GM12878 (cell line): ENCODE measurements at places on chromosomes 12 and 14. TPM values are rescaled to one million over a fixed set of nuclear protein-coding genes. Genes with fewer than 3 reads are reported as not detected.

The FGF23 gene
- total RNA-seq: not detected in 2 replicates

DNA sequence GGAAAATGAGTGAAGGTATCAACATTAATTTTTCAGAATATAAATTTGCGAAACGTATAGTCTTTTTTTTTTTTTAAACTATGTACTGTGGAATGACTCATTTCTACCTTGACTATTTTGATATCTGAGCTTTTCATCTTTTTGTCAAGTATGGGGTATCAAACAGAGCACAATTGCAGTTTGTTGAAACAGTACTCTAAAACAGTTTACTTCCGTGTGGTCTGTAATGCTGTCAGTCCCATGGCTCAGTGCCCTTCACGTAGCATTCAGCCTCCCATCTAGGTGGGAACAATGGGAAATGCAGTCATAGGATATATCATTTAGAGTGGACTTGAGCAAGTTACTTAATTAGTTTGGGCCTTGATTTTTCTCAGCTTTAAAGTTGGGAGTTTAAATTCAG is 139.5 kb downstream of the ERC1 start:
- H3K4me3 ChIP-seq: no peak overlapping the region
- no peaks in the 10 kb centered on the region for H3K36me3 ChIP-seq
- no peak for DNase-seq
- H3K27ac ChIP-seq: no peak overlapping the region
- H3K27me3 ChIP-seq: no peaks in the 10 kb centered on the region
- H3K4me1 ChIP-seq: no peaks in the 10 kb centered on the region

- no peaks in the 10 kb centered on the region for H3K36me3 ChIP-seq
- H3K4me1 ChIP-seq: peaks cover 14% of the 10 kb centered on the region
- DNase-seq: no peak
- H3K4me3 ChIP-seq: no peak overlapping the region
- H3K27me3 ChIP-seq: no peaks in the 10 kb centered on the region
These were observed 47.8 kb downstream of the ADGRD1 start for GRCh38 chr12:131001493-131001892.

GRCh38 chr14:76486251-76486743 is 110.4 kb downstream of the ESRRB start:
- no peak overlapping the region for H3K27ac ChIP-seq
- H3K4me1 ChIP-seq: no peaks in the 10 kb centered on the region
- H3K27me3 ChIP-seq: no peaks in the 10 kb centered on the region
- DNase-seq: no peak
- no peaks in the 10 kb centered on the region for H3K36me3 ChIP-seq

The C3AR1 gene
- 0.10 and 0.19 TPM in 2 replicates for total RNA-seq

DNA sequence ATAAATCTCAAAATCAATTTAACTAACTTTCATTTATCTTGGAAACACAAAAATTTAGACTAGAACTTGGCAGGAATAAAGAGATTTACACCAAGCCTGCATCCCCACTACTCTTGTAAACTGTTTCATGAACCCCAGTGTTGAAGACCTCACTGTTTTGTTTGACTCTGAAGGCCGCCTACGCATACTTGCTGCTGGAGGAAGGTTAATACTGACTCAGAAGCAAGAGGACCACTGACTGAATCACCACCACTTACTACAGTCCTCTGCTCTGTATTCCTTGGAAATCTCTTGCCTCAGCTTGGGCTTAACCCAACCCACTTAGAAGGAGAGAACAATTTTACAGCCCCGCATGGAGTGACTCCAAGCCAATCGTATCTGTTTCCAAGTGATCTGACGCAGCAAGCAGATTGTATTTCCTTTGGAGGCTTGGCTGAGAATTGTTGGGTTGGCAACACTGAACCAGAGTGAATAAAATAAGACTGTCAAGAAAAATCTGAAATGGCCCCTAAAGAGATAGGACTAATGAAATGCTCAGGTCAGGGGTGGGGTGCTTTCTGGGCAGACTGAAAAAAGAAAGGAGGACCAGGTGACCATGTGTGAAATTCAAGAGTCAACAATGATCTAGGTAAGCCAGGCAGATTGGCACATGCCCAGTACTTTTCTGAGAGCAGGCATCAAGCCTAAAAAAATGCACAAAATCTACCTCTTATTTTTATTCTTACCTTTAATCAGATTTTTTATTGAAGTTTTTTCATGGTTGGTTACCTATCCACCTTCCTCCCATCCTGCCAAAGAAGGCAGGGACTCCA is 248.6 kb downstream of the ZFP36L1 start:
- H3K4me1 ChIP-seq: peaks cover 5% of the 10 kb centered on the region
- no peak overlapping the region for H3K4me3 ChIP-seq
- no peaks in the 10 kb centered on the region for H3K36me3 ChIP-seq

GRCh38 chr12:121036810-121037326 is 2.2 kb downstream of the OASL start:
- H3K4me3 ChIP-seq: no peak overlapping the region
- no peaks in the 10 kb centered on the region for H3K27me3 ChIP-seq
- H3K4me1 ChIP-seq: peaks cover 16% of the 10 kb centered on the region
- no peaks in the 10 kb centered on the region for H3K36me3 ChIP-seq
- no peak for DNase-seq

DNA sequence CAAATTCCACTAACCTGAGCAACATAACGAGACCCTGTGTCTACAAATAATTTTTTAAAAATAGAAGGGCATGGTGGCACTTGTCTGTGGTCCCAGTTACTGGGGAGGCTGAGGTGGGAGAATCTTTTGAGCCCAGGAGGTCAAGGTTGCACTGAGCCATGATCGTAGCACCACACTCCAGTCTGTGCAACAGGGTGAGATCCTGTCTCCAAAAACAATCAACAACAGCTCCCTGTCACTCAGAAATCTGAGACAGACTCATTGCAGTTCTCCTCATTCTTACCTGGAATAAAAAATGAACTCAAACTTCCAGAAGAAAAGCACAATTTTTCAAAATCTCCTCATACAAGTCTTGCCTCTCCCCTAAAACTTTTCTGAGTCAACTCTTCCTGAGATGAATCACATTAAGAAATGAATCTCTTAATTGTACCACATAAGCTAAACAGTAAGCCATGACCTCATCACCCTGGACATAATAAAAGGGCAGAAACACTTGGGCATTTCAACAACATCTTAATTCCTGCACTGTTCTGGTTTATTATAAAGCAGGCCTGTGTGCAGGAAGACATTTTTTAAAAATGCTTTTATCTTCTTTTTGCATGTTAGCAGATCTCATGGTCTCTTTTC is 214.3 kb upstream of the CDKN3 start:
- no peak overlapping the region for H3K27ac ChIP-seq
- no peaks in the 10 kb centered on the region for H3K27me3 ChIP-seq
- H3K4me1 ChIP-seq: no peaks in the 10 kb centered on the region
- no peak overlapping the region for H3K4me3 ChIP-seq

GRCh38 chr12:46214668-46215436 is 54.0 kb downstream of the SLC38A1 start:
- H3K27ac ChIP-seq: peak overlapping the region; percentile 87
- peak; percentile 78 for DNase-seq
- H3K4me1 ChIP-seq: peaks cover 78% of the 10 kb centered on the region
- peak overlapping the region; percentile 48; the same call in 1 of the 2 replicates for H3K4me3 ChIP-seq
- H3K36me3 ChIP-seq: peaks cover 15% of the 10 kb centered on the region

- H3K27ac ChIP-seq: peak overlapping the region; percentile 86
- H3K4me1 ChIP-seq: peaks cover 25% of the 10 kb centered on the region
- peak overlapping the region; percentile 20; the same call in 1 of the 2 replicates for H3K4me3 ChIP-seq
- no peaks in the 10 kb centered on the region for H3K27me3 ChIP-seq
- H3K36me3 ChIP-seq: no peaks in the 10 kb centered on the region
These were observed 192.9 kb upstream of the NUDT4 start for GRCh38 chr12:93184672-93185368.

- peak overlapping the region; percentile 74; the same call in 1 of the 2 replicates for H3K4me3 ChIP-seq
- DNase-seq: no peak
- H3K4me1 ChIP-seq: peaks cover 4% of the 10 kb centered on the region
- H3K36me3 ChIP-seq: no peaks in the 10 kb centered on the region
- no peak overlapping the region for H3K27ac ChIP-seq
These were observed 751 bp downstream of the P3H3 start for GRCh38 chr12:6828781-6829535.

The NKX2-1 gene
- total RNA-seq: not detected in 2 replicates

- H3K27me3 ChIP-seq: no peaks in the 10 kb centered on the region
- no peak for DNase-seq
- H3K27ac ChIP-seq: no peak overlapping the region
- no peaks in the 10 kb centered on the region for H3K36me3 ChIP-seq
These were observed 81.9 kb downstream of the NINJ2 start for GRCh38 chr12:581321-581720.

DNA sequence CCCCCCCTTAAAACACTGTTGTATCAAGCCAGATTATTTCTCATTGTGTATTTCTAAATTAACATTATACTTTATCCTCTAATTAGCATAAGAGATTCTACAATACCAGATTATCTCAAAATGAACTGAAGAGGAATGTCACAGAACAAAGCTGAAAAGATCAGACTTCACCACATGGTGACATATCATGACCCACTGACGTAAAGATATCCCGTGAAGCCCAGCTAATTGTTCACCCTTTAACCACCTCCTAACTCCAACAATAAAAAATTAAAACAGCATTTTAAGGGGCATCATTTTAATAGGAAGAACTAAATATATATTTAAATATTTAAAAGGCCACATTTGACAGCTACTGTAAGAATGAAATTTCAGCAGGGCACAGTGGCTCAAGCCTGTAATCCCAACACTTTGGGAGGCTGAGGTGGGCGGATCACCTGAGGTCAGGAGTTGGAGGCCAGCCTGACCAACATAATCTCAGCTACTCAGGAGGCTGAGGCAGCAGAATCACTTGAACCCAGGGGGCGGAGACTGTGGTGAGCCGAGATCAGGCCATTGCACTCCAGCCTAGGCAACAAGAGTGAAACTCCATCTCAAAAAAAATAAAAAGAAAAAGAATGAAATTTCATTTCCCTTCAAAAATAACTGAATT is 29.0 kb downstream of the CDK17 start:
- H3K4me1 ChIP-seq: peaks cover 22% of the 10 kb centered on the region
- no peak overlapping the region for H3K27ac ChIP-seq
- no peak overlapping the region for H3K4me3 ChIP-seq
- no peaks in the 10 kb centered on the region for H3K27me3 ChIP-seq
- no peaks in the 10 kb centered on the region for H3K36me3 ChIP-seq

DNA sequence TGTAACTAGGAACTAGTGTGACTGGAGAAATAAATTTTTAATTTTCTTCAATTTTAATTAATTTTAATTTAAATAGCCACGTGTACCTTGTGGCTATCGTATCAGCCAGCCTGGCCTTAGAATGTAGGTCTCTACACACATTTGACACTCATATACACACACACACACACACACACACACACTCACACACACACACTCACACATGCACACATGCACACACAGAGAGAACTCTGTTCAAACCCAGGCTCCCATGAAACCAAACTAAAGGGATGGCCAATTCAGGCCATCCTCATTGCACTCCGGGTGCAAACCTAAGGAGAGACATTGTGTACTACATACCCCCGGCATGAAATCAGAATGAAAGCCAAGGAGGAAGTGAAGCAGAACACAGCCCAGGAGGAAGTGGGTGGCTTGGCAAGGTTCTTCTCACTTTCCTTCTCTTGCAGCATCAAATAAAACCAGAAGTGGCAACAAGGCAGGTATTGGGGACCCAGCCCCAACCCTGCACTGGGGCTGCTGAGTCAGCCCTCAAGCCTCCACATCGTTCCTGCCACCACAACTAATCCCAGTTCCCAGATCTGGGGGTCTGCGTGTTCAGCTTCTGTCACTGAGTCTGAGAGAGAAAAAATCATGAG is 26.2 kb upstream of the CHPT1 start:
- no peak overlapping the region for H3K4me3 ChIP-seq
- H3K27ac ChIP-seq: no peak overlapping the region
- no peaks in the 10 kb centered on the region for H3K36me3 ChIP-seq
- peak; percentile 36 for DNase-seq

DNA sequence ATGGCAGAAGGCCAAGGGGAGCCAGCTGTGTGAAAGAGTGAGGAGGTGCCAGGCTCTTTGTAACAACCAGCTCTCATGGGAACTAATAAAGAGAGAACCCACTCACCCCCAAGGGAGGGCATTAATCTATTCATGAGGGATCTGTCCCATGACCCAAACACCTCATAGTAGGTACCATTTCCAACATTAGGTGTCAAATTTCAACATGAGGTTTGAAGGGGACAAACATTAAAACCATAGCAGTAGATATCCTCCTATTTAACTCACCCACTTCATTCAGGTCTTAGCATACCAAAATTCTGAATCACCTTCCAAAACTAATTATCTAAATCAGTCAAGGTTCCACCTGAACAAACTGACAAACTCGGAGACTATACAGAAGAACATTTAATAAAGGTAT is 75.3 kb downstream of the PPFIA2 start:
- H3K27ac ChIP-seq: no peak overlapping the region
- H3K36me3 ChIP-seq: no peaks in the 10 kb centered on the region
- H3K4me1 ChIP-seq: no peaks in the 10 kb centered on the region
- DNase-seq: no peak
- no peak overlapping the region for H3K4me3 ChIP-seq

- DNase-seq: no peak
- no peak overlapping the region for H3K27ac ChIP-seq
- no peaks in the 10 kb centered on the region for H3K36me3 ChIP-seq
- no peak overlapping the region for H3K4me3 ChIP-seq
These were observed 93.0 kb downstream of the PLEKHA5 start for GRCh38 chr12:19222558-19222957.

DNA sequence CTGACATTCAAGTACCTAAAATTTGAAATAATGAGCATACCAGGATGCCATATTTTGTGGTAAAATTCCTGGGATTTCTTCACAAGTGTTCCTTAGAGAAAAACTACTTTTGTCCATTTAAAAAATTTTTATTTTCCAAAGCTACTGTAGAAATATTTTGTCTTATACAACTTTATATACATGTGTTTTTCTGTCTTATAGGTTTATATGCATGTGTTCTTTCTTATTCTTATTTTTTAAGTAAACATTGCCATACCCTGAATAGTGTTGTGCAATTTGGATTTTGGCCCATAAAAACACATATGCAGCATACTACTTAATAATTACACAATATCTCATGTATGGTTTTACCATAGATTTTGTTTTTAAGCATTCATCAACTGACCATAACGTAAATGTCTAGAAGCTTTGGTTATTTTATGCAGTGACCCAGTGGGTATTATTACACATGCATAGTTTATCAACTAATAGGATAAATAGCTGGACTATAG is 1107.4 kb upstream of the SEL1L start:
- no peak overlapping the region for H3K27ac ChIP-seq
- H3K27me3 ChIP-seq: no peaks in the 10 kb centered on the region
- no peaks in the 10 kb centered on the region for H3K36me3 ChIP-seq
- no peaks in the 10 kb centered on the region for H3K4me1 ChIP-seq
